NT2/D1 (cell line): ENCODE measurements at places on chromosomes 2 and 18.
A peak's percentile ranks its signal among the peaks of the same experiment; 100 is the strongest.

DNA sequence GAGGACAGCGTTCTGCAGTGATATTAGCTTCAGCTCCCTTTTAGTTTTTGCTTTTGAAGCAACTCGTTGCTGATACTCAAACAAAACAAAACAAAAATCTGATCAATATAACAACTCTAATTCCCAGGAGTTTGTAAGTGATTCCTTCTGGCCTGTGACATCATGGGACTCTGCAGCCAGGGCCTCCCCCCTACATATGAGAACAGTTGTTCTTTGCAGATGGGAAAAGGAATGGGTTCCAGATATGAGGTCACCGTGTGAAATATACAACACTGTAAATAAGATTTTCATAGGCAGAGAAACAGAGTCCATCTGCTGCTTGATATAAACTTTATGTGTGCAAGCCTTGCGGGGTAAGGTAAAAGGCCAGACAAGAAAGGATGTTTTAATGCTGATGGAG is 56.7 kb downstream of the DIS3L2 start:
- no peak for DNase-seq

- no peak for DNase-seq
These were observed 57.7 kb downstream of the HAUS1 start for GRCh38 chr18:46161703-46162396.

DNA sequence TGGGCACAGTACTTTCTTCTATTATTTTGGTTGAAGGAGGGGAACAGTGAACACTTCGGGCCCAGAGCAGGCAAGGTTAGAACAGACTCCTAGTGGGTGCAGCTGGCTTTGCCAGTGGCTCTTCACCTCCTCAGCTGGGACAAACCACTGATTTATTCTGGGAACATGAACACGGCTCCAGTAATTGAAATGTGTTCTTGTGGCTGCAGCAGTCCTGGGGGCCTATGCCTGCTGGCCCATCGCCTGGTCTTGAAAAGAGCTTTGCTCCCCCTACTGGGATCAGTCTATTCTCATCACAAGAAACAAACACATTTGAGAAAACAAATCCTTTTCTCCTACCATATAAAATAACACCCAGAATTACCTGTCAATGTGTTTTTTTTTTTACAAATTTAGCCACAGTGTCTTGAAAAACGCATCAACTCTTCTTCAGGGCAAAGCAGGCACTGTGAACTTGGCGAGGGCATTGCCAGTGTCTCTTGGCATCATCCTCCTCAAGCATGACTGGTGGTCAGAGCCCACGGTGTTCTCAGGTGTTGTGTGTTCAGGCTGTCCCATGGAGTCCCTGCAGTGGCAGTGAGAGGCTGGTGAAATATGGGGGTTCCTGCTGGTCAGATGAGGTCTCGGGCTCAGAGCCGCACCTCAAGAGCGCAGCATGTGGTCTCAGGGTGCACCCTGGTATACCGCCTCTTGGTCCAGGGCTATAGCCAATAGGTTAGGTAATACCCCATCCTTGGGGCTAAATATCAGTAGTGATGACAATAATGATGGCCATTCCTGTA is 51.3 kb downstream of the RNF144A start:
- no peak for DNase-seq

DNA sequence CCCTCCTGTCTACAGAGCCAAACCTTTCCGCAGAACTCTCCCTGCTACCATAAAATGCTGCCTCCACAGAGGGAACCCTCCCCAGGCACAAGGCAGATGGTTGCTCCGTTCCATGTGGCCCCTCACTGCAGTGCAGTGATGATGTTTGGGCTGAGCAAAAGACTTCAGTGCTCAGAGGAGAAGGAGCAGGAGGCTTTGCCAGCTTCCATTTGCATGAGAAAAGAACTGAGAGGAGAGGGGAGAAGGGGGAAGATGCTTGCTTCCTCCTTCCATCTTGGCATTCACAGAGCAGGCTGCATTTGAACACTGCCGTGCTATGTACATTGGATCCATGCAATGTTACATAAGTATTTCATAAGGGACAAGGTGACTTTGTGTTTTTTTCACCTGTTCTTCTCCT is 46.6 kb upstream of the TMEM200C start:
- DNase-seq = peak; percentile 36

- no peak for DNase-seq
These were observed 18.8 kb upstream of the FAM110C start for GRCh38 chr2:65121-65520.

DNA sequence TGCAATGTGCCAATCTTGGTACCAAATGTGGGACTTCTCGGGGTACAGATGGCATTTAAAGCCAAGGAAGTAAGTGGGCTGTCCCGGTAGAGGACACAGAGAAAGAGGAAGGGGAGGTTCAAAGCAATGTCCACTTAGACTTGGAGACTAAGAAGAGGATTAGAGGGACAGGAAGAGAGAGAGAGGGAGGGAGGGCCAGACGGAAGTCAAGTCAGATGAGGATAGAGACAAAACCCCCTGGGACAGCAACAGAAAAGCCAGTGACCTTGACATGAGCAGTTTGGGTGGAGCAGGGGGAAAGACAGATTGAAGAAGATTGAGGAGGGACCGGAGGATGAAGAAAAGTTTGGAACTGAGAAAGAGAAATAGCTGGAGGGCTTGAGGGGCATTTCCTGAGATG is 164.5 kb downstream of the NCK2 start:
- DNase-seq = no peak

- DNase-seq = no peak
These were observed 57.1 kb downstream of the PDK1 start for GRCh38 chr2:172613040-172613439.

DNA sequence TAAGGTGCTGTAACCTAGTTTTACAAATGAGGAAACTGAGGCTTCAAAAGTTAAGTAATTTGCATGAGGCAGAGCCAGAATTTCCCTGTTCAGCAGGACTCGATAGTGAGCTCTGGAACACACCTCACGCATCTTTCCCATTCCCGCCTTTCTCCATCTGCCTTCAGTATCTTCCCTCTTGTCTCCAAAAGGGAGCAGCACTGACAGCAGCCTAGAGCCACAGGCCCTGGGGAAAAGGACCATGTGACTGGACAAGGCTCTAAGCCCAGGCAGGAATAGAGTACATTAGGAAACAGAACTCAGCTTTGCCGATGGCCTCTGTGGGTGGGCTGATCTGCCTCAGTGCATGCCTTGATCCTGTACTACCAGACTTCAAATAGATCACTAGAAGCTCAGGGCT is 21.5 kb downstream of the GPR155 start:
- no peak for DNase-seq
